ENCODE measurements at places on chromosomes 7 and 10.

DNA sequence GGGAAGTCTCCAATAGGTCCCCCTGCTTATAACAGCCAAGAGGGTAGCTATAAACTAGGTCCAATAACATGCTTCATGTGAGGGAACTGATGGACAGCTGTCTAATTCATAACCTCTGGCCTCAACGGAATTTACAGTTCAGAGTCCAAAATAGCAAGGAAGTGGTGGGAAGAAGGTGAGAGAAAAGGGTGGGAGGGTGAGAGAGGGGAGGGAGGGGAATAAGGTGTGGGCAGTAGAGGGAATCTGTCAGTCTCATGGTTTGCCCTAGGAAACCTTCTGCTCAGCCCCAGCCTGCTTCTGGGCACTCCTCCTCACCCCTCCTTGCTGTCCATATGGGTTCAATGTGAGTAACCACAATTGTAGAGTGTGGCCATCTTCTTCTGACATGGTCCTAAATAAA is 133.4 kb upstream of the ADO start:
- DNase-seq: no peak

GRCh38 chr7:90836937-90837336 is 240.8 kb downstream of the CDK14 start:
- peak; percentile 46 for DNase-seq

- peak; percentile 51 for DNase-seq
These were observed 14.6 kb downstream of the IFIT3 start for GRCh38 chr10:89342206-89342958.

DNA sequence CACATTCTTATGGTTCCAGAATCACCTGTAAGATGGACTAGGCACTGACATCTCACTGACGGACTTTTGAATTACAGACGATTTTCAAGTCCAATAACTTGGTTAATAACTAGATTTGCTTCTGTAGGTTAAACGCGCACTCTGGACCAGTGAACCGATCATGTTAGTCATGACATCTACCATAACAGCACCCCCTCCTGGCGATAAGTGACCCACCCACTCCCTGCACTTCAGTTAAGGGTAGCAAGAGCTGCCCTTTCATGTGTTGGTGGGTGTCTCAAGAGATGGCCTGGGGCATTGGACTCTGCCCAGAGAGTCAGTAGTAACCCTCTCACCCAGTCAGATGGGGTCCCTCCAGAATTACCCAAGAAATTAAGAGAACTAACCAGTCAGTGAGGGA is 12.9 kb downstream of the GRM8 start:
- no peak for DNase-seq
